ENCODE measurements at places on chromosomes 11 and 22.

GRCh38 chr11:72577271-72577721 lies 96.9 kb downstream of the PDE2A start:
- peak; percentile 2 for DNase-seq

DNA sequence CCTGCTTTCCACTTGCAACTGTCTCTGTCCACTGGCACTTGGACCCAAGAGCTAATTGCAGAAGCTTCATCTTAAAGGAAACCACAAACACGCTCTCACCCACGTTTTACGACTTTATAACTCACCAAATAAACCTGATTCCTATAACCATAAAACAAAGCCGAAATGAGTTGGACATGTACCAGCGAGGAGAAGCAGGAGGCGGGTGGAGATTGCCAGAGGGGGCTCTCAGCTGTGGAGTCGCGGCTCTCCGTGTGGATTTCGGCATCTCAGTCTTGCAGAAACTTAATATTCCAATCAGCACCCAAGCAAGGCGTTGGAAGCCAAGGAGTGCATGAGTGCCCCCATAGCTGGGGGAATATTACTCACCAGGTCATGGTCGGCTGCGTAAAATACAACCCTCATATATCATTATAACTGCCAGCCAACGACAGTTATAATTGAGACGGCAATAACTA lies 483.6 kb downstream of the MN1 start:
- no peak for DNase-seq

DNA sequence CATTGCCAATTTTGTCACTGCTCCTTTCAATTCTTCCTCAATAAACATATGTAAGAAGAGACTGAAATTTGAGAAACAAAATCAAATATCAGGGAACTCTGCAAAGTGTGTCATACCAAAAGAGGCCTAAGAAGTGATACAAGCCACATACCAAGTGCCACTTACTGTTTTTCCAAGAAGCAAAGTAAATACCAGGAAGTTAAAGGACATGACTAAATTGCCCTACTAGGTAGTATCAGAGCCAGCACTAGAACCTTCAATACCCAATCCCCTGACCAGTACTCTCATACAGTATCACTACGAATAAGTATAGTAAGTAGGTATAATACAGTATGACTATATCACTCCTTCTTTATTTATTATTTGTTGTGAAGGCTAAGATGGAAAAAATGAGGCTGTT lies 13.6 kb downstream of the MAML2 start:
- no peak for DNase-seq

DNA sequence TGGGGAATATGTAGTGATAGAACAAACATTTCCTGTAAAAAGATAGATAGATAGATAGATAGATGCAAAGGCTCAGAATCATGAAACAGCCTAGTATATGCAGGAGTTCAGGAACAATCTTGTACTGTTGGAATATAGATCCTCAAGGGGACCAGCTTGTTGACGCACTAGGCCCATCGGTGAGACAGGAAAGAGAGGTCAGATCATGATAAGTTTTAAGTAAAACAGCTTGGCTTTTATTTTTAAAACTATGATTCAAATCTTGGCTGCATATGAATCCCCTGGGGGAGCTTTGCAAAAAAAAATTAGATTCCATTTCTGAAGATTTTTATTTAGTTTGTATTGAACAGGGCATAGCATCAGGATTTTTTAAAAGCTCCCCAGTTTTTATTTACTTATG lies 185.8 kb downstream of the TRPC6 start:
- DNase-seq: no peak

DNA sequence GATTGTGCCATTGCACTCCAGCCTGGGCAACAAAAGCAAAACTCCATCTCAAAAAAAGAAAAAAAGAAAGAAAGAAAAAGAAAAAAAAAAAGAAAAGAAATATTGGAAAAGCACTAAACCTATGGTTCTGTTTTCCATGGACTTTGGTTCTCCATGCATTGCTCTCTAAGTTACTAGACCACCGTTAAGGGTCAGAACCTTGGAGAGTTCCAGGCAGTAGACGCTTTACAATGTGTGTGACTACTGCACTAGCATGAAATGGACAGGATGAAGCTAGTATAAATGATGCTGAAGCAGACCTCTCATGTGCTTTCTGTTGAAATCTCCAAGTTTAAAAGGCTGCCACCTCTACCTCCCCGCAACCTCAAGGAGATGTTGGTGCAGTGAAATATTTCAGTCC lies 63.5 kb downstream of the SIK2 start:
- peak; percentile 11 for DNase-seq

GRCh38 chr11:3161720-3162409 lies 3.2 kb downstream of the OSBPL5 start:
- no peak for DNase-seq

GRCh38 chr11:58801302-58801701 lies 43.2 kb downstream of the GLYATL2 start:
- DNase-seq: no peak

DNA sequence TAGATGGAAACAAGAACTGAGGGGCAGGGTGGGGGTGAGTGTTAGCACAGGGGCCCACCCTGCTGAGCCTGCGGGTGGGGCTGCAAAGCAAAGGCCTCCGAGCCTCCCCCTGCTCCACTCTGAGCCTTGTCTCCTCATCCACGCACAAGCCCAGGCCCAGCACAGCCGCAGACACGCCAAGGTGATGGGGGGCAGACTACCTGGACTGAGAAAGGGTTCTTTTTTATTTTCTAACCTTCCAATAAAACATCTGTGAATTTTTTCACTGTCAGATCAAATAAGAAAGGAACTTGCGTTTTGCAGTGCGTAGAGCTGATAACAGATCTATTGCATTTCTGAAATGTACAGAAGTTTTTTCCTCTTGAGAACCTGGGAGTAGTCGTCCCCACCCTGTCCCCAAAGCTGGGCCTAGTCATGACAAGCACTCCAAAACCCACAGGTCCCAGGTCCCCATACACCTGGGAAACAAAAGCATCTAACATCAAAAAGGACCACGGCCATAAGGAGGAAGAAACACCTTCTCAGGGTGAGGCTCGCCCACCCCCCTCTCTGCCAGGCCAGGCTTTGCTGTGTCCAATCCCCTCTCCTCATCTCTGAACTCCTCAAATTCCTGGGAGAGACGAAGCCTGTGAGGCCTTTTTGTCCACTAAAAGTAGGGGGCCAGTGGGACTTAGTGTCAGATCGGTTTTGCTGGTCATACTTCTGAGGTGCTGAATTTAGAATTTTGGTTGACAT lies 22.7 kb upstream of the CD5 start:
- DNase-seq: peak; percentile 38

GRCh38 chr11:131897956-131898355 lies 527.5 kb downstream of the NTM start:
- DNase-seq: no peak
